ENCODE measurements at places on chromosomes 2 and 18.
A peak's percentile ranks its signal among the peaks of the same experiment; 100 is the strongest.

DNA sequence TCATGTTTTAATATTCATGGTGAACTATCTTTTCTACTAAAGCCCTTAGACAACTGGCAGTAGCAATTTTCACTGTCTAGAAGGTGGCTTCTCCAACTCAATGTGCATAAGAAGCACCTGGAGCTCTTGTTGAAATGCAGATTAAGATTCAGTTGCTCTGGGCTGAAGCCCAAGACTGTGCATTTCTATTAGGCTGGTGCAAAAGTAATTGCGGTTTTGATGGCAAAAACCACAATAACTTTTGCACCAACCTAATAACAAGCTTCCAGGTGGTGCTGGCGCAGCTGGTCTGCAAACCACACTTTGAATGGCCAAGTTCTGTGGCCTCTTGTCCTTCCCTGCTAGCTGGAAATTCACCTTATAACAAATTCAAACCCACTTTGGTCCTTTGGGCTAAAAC lies 26.7 kb upstream of the VPS54 start:
- no peak for DNase-seq

DNA sequence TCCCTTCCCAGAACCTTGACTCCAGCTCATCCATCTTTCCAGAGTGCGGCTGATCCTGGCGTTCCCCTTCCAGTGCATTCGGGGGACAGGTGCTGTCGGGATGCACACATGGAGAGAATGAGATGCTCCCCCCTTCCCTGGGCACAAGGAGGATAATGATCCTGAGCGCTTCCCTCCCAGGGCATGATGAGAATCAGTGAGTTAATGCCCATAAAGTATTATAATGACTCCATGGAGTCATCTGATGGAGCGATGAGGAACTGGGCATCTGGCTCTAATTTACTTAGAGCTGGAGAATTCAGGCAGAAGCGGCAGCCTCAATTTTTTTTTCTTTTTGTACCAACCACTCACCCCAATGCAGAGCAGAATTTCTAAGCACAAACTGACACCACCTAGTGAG lies 79.6 kb upstream of the SKOR2 start:
- no peak for DNase-seq

DNA sequence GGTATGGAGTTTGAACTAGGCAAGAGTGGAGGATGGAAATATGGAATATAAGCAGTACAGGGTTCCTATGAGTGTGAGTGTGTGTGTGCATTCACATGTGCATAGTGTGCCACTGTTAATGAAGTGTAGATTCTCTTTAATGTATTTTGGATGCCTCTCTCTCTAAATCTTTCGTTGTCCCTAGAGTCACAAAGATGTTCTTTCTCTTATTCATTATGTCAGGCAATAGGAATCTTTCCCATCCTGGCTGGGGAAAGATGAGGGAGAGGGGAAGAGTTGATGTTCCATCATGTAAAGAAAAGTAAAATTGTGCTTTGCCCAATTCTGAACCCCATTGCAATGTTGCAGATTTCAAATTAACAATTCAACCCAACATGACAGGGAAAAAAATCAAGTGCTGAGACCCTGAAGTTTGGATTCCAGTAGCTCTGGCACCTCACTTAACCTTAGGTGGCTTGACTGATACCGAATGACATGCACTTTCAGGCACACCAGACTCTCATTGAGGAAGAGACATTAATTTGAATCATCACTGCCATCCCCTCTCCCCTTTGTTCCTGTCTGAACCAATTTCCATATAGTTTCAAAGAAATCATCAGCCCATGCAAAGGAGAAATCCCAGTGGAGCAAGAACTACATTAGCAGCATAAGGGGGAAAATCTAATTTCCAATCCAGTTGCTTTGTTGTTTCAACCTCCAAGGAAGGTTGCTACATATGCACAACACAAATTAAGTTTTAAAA lies 28.0 kb downstream of the KLF7 start:
- DNase-seq = no peak

GRCh38 chr2:218516614-218517013 lies 51.5 kb downstream of the USP37 start:
- no peak for DNase-seq

DNA sequence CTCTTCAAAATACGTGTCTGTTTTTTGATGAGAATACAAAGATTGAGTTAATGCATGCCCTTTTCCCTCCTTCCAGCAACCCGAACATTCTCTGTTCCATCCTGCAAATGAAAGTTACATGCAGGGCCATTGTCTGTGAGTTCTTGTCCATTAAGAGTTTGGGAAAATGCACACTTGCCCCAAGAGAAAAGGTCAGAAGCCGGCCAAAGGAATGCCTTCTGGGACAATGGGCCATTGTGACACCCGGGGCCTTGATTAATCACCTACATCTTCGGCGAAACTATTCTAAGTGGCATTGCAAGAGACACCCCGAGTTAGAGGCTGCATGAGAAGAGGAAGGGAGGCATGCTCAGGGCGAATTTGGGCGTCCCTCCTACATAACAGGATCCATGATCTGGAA lies 73.7 kb upstream of the COPS8 start:
- DNase-seq = no peak

GRCh38 chr2:189829102-189829833 lies 45.0 kb downstream of the PMS1 start:
- DNase-seq = no peak

GRCh38 chr2:39194686-39195085 lies 49.1 kb downstream of the CDKL4 start:
- no peak for DNase-seq

DNA sequence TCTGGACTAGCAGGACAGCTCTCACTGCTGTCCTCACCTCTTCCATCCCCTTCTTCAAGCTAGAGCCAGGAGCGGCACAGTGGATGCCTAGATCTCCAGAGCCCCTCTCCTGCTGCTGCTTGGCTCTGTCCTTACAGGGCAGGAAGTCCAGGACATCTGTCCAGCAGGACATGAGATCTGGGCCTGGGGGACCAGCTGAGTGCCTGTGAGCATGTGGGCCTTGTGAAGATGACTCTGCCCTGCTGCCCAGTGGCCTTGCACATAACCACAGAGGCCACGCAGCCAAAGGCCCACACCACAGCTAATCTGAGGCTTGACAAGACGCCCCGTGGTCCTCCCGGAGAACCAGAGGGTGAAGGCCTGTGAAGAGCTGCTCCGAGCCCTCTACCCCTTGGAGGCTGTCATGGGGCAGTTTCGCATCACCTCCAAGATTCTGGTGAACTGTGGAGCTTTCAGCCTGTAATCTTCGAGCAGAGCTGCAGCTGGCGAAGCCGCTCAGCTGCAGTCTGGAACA lies 516.7 kb upstream of the HS6ST1 start:
- no peak for DNase-seq

DNA sequence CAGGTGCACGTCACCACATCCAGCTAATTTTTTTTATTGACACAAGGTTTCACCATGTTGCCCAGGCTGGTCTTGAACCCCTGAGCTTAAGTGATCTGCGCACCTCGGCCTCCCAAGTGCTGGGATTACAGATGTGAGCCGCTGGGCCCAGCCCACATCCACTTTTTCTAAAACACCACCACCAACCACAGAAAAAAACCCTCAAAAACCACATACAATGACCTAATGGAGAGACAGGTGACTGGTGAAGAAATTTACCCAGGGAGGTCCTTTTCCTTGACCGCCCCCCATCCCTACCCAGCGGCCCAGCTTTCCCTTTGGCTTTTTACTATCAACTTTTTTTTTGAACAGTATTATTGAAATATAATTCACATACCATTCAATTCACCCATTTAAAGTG lies 47.9 kb downstream of the CACNB4 start:
- no peak for DNase-seq

DNA sequence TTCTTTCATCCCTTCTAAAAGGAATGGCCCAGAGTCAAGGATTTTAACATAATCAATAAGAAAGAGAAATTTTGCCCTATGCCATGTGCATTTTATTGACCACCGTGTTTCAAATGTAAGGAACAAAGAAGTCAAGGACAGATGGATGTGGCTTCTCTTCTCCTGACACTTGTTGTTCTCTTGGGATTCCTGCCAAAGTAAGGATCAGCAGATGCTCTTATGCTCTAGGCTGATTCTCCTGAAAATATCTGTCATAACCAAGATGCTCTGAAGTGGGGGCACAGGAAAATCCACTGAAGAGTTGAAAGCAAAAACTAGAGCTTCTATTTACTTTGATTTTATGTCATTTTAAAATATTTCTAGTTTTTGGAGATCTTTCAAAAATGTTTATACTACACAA lies 72.9 kb upstream of the SYT4 start:
- DNase-seq = no peak

GRCh38 chr2:30509716-30510115 lies 62.7 kb downstream of the LCLAT1 start:
- no peak for DNase-seq

- DNase-seq = no peak
Observed at GRCh38 chr2:127893033-127893432, 7.3 kb upstream of the AMMECR1L start.

DNA sequence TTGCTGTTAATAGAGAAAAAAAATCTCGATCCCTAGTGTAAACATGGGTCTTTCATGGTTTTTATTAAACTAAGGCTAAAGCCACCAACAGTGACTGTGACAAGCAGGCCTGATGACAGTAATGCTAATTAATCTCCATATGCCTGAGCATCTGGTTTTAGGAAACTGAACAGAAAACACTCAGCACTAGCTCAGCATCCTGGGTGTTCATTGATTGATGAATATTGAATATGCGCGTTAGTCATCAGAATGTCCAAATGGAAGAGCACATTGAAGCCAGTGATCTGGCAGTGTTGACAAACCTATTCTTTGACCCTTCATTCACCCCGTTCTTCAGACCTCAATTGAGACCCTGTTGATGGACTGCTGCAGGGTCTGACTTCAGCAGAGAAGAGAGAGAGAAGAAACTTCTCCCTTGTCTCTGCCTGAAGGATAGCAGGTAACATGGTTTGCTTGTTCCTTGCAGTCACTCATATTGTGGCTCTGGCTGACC lies 283.8 kb downstream of the RDH14 start:
- DNase-seq = no peak

DNA sequence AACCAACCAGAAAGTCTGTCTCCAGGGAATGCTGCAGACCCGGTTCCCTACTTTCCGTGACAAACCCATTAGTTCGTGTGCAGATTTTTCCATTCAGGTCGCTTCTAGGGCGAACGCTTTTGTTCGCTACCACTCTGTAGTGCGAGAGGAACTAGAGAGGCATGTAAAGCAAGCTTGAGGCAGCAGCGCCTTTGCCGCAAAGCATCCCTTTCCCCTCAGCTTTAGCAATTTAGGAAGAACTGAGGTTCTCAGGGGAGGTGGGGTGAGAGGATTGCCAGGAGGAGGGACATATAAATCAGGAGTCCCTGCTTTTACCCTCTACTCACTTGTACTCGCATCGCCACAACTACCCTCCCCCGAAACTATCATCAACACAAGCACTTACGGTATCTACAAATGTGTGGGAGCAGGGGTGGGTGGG lies 748 bp upstream of the ZNF804A start:
- no peak for DNase-seq

DNA sequence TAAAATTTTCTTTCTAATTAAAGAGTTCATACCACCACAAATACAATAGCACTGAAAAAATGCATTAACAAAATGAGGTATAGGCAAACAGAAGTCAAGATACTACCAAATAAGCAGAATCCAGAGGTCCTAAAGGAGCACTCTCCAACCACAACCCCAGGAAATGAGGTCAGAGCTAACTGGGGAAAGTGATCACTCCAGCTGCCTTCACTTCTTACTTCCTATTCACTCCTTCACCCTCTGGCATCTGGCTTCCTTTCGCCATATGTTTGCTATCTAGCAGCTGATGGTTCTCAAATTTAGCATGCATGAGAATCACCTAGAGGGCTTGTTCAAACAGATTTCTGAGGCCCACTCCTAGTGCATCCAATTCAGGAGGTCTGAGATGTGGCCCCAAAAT lies 212.6 kb upstream of the ACVR2A start:
- DNase-seq = peak; percentile 50

GRCh38 chr2:144645083-144645778 lies 125.3 kb upstream of the ZEB2 start:
- no peak for DNase-seq

All from DND-41 (cell line).